ENCODE measurements at places on chromosomes 2 and 18. TPM values are rescaled to one million over a fixed set of nuclear protein-coding genes. Genes with fewer than 3 reads are reported as not detected.

- DNase-seq: peak; percentile 92
Observed at GRCh38 chr2:96685577-96686459, 43.3 kb downstream of the FER1L5 start.

- peak; percentile 45 for DNase-seq
Observed at GRCh38 chr2:8328217-8328616, 353.6 kb upstream of the ID2 start.

- no peak for DNase-seq
Observed at GRCh38 chr18:75530566-75531211, 103.2 kb upstream of the SMIM21 start.

DNA sequence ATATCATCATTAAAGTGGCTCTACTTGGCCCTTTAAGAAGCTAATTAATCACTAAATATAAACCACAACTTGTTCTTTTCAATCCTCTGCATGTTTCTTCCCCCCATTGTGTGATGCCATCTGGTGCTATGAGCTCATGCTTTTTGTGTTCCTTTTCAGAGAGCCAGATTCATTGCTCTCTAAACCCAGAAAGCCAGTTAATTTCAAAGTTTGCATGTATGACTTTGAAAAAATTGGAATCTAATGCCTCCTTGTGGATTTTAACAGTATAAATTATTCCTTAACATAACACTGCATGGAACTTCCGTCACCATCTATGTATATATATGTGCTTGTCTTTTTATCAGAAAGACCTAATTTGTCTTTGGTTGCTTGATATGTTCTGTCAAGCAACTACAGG lies 31.1 kb downstream of the TMEM178A start:
- no peak for DNase-seq

Gene TNFRSF11A
- 8.2 TPM for total RNA-seq

GRCh38 chr2:215831296-215831913 lies 181.9 kb downstream of the MREG start:
- DNase-seq: no peak

Gene APLF
- total RNA-seq: 9.4 TPM

- DNase-seq: peak; percentile 62
Observed at GRCh38 chr2:234368861-234369261, 128.0 kb downstream of the ARL4C start.

Gene PTPRN
- total RNA-seq: 5.0 TPM

Gene UGT1A5
- total RNA-seq: not detected

GRCh38 chr2:169834401-169834800 lies 7.1 kb downstream of the UBR3 start:
- no peak for DNase-seq

All from stomach (tissue), 19 donors.